Cerebellar nuclear complex (tissue), 1 donor: ENCODE measurements at places on chromosomes 13 and 19.

DNA sequence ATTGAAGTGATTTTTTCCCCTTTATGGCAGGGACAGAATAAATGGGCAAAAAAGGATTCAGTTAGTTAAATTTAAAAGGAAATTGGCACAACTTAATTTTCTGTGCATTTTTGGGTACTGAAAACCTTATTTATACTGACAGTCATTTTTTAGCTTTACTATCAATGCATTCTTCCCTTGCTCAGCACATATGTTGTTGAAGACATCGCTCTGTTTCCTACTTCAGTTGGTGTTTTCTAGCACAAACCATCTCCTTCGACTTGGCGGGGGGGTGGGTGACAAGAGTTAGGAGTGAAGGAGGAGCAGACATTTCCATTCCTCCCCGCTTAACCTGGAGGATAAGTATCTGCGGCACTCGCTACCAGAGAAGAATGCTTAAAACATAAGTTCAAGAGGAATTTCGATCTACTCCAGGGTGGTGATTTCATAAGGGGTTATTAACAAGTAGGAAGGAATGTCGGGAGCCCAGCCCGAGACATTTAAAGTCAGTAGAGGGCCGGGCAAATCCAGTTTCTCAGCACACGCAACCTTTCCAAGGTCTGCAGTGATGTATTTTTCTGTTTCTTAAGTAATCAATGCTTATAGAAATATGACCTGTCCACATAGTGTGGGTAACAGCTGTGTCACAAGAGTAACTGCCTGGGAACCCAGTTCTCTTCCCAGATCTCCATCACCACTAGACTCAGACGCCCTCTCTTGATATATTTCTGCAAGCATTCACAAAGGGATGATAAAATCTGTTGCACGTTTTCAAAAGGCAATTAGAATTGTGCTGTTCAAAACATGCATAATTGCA is 525.8 kb downstream of the MYO16 start:
- no peak for DNase-seq

DNA sequence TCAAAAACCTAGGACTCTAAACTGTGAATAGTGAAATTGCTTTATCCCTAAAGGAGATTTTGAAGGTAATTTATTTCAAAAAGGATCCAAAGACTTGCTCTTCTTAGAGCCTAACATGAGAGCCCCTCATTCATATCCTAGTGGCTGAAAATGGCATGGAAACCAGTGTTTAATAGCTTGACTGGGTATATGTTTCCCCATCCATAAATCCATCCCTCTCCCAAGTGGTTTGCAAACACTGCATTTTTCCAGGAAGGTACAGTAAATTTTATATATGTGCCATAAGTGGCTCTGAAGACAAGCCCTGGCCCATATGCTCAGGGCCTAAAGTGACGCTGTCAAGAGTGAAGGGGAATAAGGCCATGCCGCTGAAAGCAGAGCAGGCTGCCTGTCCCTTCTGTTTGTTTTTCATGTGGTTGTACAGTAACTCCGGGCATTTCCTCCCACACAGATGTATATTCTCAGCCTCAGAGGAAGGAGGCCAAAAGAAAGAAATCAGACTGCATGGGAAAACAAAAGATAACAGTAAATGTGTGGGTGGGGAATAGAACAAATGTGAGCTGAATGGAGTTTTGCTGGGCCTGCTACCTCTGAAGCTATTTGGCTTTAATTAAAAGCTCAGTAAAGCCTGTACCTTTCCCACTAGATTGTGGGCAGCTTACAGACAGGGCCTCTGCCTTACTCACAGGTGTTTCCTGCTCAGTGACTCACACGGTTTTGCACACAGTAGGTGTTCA is 181.9 kb downstream of the PCDH9 start:
- no peak for DNase-seq

GRCh38 chr13:25170554-25171111 is 1.5 kb downstream of the AMER2 start:
- DNase-seq = no peak

DNA sequence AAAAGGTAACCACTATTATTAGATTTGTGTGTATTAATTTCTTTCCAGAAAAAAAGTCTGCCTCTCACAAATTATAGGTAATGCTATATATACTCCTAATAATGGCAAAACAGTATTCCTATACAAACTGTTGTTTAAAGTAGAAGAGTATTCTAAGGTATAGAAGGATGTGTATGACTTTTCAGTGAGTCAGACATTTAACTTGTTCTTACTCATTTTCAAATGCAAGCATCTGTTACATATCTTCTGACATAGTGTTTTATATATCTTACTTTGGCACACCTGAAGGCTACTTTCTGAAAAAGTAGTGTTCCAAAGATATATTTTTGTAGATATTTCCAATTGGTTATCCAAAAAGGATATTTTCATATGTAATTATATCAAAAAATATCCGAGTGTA is 3.5 kb upstream of the SLITRK5 start:
- no peak for DNase-seq

GRCh38 chr19:51131780-51132680 is 7.3 kb downstream of the SIGLEC9 start:
- no peak for DNase-seq

- no peak for DNase-seq
Observed at GRCh38 chr19:43765109-43765876, 10.5 kb upstream of the SMG9 start.

- DNase-seq = no peak
Observed at GRCh38 chr13:28550091-28550490, 55.2 kb upstream of the FLT1 start.

GRCh38 chr19:44662691-44663385 is 8.4 kb upstream of the CEACAM19 start:
- no peak for DNase-seq

DNA sequence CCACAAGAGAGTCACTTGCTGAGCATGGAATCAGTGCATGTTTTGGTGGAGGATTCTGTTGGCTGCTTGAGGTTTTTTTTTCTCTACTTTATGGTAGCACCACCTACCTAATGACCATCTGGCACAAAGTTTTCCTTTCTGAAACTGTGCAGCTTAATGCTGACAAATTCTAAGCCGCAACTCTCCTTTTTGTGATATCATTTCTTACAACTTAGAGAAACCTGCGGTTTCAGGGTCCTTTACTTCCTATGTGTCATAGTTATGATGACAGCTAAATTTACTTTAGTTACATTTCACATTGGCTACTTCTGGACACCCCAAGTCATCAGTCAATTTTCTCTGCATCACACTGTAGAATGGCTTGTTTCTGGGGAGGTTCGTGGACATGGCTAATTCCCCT is 115.4 kb upstream of the TMTC4 start:
- no peak for DNase-seq

DNA sequence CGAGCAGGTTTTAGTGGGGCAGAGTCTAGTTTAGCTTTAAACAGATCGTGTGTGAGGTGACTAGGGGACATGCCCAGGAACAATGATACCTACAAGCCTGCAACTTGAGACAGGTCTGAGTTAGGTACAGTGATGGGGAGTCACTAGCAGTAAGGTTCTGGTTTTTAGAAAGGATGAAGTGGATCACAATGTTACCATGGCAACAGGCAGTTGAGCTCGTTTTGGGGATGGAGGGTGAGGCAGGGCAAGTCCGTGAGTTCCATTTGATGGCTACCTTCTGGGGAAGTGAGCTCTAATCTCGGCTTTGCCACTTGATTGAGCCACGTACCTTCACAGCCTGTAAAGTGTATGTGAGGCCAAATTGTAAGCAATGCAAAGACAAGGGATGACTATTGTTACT is 76.0 kb upstream of the GTF3A start:
- DNase-seq = no peak
